ENCODE measurements at places on chromosomes 6 and 20.
A peak's percentile ranks its signal among the peaks of the same experiment; 100 is the strongest.

- no peak for DNase-seq
These were observed 6.4 kb upstream of the SDC4 start for GRCh38 chr20:45354423-45355208.

GRCh38 chr6:41692080-41692675, 43.2 kb downstream of the TFEB start:
- DNase-seq = no peak

- no peak for DNase-seq
These were observed 1179.6 kb downstream of the HACE1 start for GRCh38 chr6:103680116-103680515.

GRCh38 chr6:116205281-116205680, 48.6 kb downstream of the TSPYL4 start:
- no peak for DNase-seq

- no peak for DNase-seq
These were observed 290.0 kb downstream of the TBC1D7 start for GRCh38 chr6:13038315-13038714.

DNA sequence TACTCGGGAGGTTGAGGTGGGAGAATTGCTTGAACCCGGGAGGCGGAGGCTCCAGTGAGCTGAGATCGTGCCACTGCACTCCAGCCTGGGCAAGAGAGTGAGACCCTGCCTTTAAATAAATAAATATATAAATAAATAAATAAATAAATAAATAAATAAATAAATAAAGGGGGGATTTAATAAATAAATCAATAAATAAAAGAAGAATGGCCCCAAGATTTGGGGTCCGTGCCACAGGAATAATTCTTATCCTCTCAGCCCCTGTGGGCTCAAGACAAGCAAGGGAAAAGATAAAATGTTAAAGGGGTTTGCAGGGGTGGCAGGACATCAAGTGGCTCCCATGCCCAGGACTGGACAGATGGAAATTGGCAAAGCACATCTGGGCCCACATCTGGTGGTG, 31.2 kb upstream of the MDFI start:
- DNase-seq = no peak

DNA sequence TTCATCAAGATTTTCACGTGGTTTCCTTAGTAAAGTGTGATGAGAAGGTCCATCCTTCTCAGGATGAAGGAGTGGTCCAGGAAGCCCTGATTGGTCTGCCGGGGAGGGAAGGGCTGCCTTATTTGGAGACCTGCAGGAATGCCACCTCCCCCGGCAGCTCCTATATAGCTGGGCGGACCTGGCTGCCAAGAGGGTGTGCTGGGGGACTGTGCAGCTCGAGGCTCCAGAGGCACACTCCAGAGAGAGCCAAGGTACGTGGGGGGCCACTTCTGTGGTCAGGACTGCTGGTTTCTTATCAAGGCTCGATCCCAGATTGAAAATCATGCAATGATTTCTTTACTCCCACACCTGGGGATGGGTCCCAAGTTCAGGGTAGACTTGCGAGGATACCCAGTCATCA, at the start of gene PRND:
PRND (plus strand) TSS at position 191 of the 400 bp plus-strand sequence. CDS start 2,643 bp downstream, outside the sequence.
- DNase-seq = no peak

GRCh38 chr6:110355022-110355421, 3.1 kb downstream of the METTL24 start:
- DNase-seq = no peak

DNA sequence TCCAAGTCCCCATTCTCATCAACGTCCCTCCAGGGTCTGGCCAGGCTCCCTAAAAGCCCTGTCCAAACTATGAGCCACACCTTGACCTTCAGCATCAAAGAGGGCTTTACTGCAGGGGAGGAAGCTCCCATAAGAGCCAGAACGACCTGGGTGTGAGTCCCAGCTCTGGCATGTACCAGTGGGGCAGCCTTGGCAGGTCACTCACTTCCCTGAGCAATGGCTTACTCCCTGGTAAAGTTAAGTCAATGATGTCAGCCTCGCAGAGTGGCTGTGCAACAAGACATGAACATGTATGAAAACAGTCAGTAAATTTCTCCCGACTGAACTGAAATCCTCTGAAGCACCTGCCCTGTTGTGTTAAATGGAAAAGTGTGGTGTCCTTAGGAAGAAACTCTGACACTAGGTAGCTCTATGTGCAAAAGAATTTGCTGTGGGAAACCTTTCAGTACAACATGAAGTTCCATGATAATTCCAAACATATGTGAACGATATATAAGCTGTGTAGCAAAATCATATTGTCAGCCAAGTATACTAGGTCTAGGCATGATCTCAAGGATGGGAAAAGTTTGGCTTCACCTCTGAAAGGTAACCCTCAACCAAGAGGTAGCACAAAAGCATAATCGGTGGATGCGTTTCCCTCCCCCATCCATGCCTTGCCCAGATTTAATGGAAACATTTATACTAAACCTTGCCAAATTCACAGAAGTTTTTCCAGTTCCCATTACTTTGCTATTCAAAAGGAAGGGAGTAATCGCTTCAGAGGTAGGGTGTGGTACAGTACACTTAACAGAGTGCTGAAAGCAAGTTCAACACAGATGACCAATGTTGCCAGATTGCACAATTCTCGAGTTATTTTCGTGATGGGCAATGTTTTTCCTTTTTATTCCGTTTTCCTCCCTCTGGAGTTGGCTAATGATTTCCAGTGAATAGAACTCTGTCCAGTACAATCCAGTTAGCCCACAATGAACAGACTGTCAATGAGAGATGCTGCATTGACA, 49.0 kb upstream of the RANBP9 start:
- no peak for DNase-seq

DNA sequence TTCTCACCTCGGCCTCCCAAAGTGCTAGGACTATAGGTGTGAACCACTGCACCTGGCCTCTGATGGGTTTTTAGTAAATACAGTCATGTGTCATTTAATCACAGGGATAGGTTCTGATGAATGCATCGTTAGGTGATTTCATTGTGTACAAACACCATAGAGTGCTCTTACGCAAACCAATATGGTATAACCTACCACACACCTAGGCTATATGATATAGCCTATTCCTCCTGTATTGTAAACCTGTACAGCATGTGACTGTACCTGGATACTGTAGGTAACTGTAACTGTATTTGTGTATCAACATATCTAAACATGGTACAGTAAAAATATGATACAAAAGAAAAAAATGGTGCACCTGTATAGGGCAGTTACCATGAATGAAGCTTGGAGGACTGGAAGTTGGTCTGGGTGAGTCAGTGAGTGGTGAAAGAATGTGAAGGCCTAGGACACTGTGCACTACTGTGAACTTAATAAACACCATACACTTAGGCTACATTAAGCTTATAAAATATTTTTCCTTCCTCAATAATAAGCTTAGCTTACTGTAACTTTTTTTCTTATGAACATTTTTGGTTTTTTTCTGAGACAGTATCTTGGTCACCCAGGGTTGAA, 10.0 kb downstream of the BICRAL start:
- no peak for DNase-seq

DNA sequence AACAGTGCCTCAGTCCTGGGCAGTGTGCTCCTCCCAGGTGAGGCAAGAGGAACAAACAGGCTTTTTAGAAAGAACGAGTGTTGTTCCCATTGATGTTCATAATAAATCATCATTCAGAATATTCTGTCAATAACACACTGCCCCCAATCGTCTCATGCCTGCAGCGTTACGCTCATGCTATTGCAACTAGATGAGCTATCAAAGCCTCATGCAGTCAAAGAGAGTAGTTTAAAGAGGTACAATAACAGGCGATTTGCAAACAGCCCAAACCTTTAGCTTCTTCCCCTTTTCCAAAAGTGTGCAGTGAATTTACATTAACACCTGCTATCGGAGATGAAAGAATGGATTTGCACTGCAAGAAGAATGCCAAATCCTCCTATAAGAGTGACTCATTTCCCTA, 1164.7 kb upstream of the MAP3K7 start:
- DNase-seq = no peak

GRCh38 chr20:3691897-3692296, 10.1 kb upstream of the ADAM33 start:
- no peak for DNase-seq

DNA sequence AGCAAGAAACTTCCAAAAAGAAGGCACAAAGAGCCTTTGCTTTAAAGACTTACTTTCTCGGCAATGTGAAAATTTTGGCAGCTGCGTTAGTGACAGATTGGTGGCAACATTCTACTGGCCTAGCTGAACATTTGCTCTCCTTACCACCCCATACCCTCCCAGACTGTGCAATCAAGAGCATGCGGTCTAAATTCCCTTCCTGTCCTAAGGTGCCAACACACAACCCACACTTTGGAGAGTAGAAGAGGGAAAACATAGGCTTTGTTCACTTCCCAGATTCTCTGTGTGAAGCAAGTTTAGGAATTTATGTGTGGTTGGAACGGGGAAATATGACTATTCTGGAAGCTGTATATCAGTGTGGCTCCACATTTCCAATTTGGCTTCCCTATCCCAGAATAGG, 29.8 kb upstream of the NEDD9 start:
- DNase-seq = no peak

DNA sequence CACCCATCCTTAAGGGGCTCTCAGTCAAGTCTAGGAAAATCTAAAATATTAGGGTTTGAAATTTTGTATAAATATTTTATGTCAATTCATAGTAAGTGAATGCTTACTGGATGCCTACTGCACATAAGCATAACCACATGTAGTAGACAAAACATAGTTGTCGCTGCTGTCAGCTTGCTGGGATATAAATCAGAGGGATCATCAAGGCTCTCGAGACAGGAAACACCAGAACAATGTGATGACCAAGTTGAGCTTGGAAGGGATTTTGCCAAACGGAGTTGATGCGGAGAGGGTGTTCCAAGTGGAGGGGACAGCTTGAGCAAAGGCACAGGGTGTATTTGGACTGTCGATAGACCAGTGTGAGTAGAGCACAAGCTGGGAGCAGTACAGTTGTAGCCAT, 105.8 kb upstream of the SUPT3H start:
- DNase-seq = no peak

GRCh38 chr6:158552796-158553138, 7.1 kb upstream of the TMEM181 start:
- no peak for DNase-seq

DNA sequence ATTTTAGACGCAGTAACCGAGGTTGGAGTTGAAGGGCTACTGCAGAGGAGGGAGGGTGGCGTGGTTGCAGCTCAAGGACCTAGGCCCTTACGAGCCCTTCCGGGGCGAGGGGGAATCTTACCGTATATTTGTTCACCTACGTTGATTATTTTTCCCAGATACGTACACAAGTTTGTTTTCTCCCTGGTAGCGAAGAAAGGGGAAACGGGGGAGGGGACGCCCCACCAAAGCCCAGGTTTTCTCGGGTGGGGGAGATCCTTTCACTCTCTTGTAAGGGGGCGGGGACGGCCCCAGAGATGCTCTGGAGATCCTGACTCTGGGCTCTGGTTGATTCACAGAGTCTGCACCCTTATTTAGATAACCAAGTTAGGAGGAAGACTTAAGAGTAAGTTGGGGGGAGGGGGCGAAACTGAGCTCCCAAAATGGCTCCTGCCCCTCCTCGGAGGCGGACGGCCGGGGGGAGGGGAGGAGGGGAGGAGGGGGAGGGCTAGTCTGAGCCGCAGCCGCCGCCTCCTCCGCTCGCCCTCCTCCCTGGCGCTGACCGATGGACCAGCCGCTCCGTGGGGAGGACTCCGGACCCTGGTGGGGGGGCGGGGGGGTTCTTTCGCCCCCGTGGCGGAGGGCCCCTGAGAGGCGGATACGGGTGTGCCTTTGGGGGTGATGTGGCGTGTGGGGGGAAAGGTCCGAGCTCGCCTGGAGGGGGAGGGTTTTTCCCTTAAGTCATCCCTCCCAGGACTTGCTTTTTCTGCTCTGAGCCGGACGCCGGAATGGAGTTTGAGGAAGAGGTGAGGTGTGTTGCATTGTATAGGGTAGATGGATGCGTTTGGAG, 2.2 kb downstream of the BRD2 start:
- DNase-seq = peak; percentile 73

- no peak for DNase-seq
These were observed 27.9 kb downstream of the TAF11 start for GRCh38 chr6:34859951-34860350.

Measured in NCI-H524 (cell line).